GM03348 (cell line): ENCODE measurements at places on chromosomes 4 and X.

- DNase-seq, result no peak
These were observed 54.9 kb downstream of the USP46 start for GRCh38 chr4:52604215-52604614.

- DNase-seq, result no peak
These were observed 46.0 kb upstream of the CLNK start for GRCh38 chr4:10730590-10730989.

DNA sequence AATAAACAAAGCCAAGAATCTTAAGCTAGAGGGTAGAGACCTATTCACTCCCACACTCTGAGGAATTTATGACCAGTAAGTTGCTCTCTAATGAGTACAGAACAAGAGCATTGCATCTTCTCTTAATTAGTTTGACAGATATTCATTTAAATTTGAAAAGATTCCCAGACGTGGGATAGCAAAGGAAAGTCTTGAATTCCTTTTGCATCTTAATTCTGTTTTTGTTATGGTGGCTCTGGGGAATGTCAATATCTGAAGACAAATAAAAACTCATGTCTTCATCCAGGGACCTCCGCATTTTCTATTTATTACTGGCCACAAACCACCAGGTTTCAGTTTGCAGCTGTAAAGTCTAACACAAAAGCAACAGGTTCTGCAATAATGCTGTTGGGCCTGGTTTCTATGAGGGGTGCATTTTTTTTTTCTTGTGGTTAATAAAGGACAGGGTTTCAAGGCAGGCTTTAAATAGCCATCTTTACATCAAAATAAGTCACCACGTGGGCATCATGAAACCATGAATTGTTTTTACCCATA, 172.3 kb downstream of the SHROOM3 start:
- peak; percentile 71 for DNase-seq

DNA sequence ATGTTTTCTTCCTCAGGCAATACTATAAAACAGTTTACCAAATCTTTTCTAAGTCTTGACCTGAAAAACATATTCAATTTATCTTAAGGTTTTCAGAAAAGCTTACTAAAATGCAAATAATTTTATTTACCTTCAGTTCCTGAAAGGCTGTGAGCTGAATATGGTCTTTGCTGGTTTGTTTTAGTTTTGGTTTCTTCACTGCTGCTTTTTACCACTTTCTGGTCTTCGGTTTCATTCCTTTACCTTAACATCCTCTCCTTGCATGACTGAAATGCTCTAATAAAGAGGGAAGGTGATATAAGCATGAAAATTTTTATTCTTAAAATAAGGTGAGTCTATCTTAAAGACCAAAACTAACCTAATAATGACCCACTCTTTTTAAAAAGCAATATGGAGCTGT, 97.1 kb upstream of the NRK start:
- no peak for DNase-seq

GRCh38 chrX:9687899-9688298, 77.7 kb downstream of the GPR143 start:
- no peak for DNase-seq

GRCh38 chrX:3940000-3940610, 226.7 kb upstream of the PRKX start:
- peak; percentile 42 for DNase-seq

DNA sequence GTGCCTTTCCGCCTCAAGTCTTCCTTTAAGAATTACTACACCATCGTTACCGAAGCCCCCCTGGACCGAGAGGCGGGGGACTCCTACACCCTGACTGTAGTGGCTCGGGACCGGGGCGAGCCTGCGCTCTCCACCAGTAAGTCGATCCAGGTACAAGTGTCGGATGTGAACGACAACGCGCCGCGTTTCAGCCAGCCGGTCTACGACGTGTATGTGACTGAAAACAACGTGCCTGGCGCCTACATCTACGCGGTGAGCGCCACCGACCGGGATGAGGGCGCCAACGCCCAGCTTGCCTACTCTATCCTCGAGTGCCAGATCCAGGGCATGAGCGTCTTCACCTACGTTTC, 2.2 kb downstream of the PCDH10 start:
- no peak for DNase-seq

DNA sequence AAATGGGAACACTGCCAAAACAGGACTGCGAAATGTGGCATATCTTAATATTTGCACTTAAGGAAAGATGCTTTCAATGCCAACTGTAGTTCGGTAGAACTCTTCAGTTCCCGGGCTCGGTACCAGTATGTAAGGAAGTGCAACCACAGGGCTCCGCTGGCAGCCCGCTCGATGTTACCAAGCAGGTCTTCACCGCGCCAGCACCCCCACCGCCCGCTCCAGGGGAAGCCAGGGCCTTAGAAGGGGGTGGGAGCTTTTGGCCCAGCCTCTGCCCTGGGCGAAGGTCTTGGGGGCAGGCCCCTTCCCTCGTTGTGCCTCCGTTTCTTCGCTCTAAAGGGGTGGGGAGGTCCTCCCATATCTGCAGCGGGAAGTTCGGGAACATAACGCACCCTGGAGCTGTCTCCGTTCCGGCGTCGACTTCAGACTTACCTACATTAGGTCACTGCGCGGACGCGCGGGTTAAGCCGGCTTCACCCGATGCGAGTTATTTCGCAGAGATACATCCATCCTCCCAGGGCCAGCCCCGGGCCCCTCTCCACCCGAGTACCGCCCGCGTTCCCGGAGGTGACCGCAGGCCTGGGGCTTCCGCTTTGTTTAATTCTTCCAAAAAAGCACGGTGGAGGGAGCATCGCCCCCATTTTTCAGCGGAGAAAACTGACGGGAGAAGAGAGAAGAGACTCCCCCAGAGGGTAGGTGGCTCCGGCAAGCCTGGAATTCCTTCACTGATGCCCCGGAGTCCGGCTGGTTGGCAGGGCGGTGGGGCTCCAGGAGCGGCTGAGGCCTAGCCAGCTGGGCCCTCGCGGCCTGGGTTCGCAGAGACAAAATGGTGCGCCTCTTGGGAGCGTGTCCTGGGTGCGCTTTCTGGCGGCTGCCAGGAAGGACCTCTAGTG, 1.0 kb upstream of the HMX1 start:
- DNase-seq, result no peak

GRCh38 chrX:99603091-99603814, 806.8 kb downstream of the PCDH19 start:
- DNase-seq, result no peak

GRCh38 chr4:140256335-140256734, 102.4 kb upstream of the MAML3 start:
- DNase-seq, result peak; percentile 43

- DNase-seq, result no peak
These were observed 59.8 kb downstream of the ANOS1 start for GRCh38 chrX:8672176-8672575.

DNA sequence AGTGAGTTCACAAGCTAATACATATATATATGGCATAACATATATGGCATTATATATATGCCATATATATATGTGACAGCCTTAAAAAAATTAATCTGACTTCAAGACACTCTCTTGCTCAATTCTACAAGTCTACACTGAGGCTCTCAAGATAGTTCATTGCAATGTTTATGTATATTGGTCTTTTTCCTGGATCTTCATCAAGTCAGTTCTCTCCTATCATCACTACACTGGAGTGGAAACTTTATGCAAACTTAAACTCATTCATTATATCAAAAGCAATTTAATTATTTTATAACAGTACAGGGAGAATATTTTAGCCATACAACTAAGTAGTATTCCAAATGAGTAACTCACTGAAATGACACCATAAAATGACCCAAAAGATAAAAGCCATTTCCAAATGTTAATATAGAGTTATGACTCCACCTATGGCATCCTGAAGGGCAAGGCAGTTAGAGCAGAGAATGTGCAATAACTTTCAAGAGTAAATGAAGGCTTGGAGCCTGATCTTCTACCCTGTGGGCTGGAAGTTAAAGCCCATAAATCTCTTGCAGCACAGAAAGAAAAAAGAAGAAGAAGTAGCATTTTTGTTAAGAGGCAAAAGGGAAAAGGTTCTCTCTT, 176.3 kb upstream of the SLIT2 start:
- no peak for DNase-seq
